ENCODE measurements at places on chromosomes 16 and 17. TPM values are rescaled to one million over a fixed set of nuclear protein-coding genes. Genes with fewer than 3 reads are reported as not detected.

The CD7 gene
- total RNA-seq, result not detected

The SLC47A1 gene
- total RNA-seq, result 1.4 TPM

The MT1A gene
- total RNA-seq, result 0.65 TPM

The CES3 gene
- total RNA-seq, result not detected

The MAPT gene
- total RNA-seq, result under 0.01 TPM

The NDEL1 gene
- total RNA-seq, result 23.0 TPM

The KCNJ12 gene
- 0.06 TPM for total RNA-seq

The KIFC3 gene
- total RNA-seq, result 37.9 TPM

The C1QL1 gene
- 0.31 TPM for total RNA-seq

The RAI1 gene
- 7.0 TPM for total RNA-seq

The PYY gene
- not detected for total RNA-seq

The SLFN12 gene
- 36.1 TPM for total RNA-seq

The KRT31 gene
- not detected for total RNA-seq

The LPCAT2 gene
- 23.9 TPM for total RNA-seq

The COG4 gene
- total RNA-seq, result 89.4 TPM
